Suppressor macrophage treated with lipopolysaccharide for 1 hour (primary cell): ENCODE measurements at places on chromosomes 1 and 21.

DNA sequence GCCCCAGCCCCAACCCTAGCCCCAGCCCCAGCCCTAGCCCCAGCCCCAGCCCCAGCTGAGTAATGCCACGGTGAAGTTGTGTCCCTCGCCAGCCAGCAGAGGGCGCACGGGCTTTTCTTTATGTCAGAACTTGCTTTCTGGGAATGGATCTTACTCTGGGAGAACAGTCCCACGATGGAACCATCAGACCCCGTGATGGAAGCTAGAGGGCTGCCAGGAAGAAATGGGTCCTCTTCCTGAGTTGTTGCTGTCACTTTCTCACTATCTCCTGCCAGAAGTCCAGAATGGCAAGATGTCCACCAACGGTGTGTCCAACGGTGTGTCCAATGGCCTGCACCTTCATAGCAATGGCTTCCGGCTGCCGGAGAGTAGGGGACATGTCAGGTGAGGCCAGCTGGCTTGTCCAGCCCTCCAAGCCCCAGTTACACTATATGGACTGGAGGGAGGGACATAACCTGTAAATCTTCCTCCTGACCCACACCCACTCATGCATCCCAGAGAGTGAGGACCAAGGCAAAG, 25.1 kb upstream of the TMEM222 start:
- peak; percentile 80 for DNase-seq

GRCh38 chr1:2210786-2211185, 16.2 kb upstream of the FAAP20 start:
- DNase-seq = no peak

DNA sequence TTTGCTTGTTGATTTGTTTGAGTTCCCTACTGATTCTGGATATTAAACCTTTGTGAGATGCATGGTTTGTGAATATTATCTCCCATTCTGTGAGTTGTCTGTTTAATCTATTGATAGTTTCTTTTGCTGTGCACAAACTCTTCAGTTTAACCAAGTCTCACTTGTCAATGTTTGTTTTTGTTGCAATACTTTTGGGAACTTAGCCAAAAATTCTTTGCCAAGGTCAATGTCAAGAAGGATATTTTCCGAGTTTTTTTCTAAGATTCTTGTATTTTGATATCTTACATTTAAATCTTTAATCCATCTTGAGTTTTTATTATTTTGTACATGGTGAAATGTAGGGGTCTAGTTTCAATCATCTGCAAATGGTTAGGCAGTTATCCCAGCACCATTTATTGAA, 1230.7 kb upstream of the NCAM2 start:
- DNase-seq = no peak

DNA sequence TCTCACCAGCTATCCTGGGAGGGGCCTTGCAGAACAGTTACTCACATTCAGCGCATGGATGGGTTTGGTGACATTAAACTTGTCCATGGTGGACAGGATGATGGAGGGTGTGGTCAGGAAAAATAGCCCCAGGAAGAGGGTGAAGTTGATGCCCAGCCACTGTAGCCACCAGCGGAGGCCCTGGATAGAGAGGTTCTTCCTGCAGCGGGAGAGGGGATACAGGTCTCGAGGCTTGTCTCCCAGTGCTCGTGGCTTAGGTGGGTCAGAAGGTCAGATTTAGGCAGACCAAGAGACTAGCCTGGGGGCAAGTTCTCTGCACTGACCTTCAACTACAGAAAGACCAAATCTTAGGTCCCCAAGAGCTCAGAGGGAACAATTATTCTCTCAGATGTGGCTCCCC, 23.0 kb downstream of the TMEM63A start:
- no peak for DNase-seq

DNA sequence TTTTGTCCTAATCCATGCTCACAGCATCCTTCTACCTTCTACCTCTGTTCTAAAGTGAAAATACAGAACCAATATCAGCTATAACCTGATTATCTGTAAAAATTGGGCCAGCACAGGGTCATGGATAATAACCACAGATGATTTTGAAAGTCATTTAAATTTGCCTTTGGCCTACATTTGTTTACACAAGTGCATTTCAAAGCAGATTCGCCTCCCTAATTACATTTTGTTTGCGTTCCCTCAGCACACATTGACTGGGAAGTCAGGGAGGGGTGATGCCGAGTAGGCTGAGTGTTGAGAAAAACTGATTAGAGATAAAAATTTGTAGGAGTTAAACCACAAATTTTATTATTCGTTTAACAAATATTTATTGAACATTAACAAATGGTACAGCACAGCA, 19.2 kb upstream of the RGS8 start:
- no peak for DNase-seq

DNA sequence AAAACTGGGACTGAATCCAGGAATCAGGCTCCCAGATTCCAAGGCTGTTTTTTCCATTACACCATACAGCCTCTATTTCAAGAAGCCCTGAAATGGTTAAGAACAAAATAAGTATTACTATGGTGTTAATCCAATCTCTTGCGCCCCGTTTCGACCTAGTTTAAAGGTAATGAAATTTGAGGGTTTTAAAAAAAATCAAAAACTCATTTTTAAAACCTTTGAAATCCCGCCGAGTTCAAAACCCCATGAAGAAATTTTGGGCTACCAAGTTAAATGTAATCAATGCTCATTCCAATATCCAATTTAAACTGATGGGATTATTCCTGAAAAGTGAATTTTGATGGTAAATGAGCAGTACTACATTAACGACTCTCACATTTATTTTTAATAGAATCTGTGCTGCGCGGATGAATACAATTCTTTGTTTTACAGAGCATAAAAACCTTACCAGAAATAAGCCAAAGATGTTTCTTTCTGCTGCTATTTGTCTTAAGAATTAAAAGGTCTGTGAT, 767 bp upstream of the EGLN1 start:
- DNase-seq = no peak

DNA sequence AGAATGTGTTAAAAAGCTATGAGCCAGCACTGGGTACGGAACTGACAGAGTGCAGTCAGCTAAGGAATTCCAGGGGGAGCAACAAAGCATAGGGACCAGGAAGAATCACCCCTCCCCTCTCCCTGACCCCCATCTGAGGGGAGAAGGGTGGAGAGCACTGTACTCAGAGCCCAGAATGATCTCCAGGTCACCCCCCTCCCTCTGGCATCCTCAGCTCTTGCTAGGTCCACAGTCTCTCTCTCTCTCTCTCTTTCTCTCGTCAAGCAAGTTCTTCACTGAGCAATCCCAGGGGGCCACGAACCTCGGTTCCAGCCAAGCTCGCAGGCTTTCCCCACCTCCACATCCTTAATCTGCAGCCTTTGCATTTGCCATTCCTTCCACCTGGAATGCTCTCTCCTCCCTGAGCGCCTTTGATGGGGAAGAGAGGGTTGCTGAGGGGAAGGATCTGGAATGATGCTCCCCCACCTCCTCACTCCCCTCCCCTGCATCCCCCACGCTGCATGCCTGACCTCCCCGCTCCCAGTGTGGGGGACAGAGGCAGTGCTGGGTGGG, 6.7 kb upstream of the WASF2 start:
- DNase-seq = no peak

GRCh38 chr1:9960011-9960410, 16.7 kb downstream of the NMNAT1 start:
- no peak for DNase-seq

- no peak for DNase-seq
Observed at GRCh38 chr1:220767312-220768125, 19.2 kb upstream of the MTARC1 start.

GRCh38 chr1:238675221-238675620, 711.1 kb upstream of the CHRM3 start:
- DNase-seq = no peak

GRCh38 chr1:167474191-167474641, 44.1 kb downstream of the CD247 start:
- no peak for DNase-seq

- DNase-seq = no peak
Observed at GRCh38 chr21:46498335-46499050, 39.8 kb downstream of the DIP2A start.

- DNase-seq = no peak
Observed at GRCh38 chr1:70415882-70416281, 4.8 kb downstream of the CTH start.

- DNase-seq = no peak
Observed at GRCh38 chr1:90246069-90246468, 251.2 kb downstream of the ZNF326 start.

DNA sequence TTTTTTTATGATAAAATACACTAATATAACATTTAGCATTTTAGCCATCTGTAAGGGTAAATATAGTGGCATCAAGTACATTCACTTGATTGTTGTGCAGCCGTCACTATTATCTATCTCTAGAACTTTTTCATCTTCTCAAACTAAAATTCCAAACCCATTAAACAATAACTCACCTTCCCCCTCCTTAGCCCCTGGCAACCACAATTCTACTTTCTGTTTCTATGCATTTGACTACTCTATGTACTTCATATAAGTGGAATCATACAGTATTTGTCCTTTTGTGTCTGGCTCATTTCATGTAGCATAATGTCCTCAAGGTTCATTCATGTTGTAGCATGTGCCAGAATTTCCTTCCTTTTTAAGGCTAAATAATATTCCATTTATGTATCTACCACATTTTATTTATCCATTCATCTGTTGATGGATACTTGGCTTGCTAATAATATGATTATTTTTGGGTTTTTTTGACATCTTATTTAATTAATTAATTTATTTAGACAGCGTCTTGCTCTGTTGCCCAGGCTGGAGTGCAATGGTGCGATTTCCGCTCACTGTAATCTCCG, 69.6 kb upstream of the MACF1 start:
- no peak for DNase-seq

DNA sequence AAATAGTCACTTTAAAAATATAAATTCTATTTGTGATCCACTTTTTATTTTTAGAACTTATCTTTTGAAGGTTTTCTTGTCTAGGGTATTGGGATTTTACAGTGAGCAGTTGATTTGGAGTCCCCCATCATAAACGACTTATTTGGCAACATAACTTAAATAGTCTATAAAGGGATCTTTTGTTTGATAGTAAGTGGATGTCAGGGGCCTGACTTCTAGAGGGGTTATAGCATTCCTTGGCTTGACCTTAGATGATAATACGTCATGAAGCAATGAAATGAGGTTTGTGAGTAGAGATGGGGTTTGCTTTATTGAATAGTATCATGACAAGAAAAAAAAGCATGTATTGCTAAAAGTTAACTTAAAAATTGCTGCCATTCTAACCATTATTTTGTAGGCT, 17.8 kb downstream of the VPS45 start:
- no peak for DNase-seq

DNA sequence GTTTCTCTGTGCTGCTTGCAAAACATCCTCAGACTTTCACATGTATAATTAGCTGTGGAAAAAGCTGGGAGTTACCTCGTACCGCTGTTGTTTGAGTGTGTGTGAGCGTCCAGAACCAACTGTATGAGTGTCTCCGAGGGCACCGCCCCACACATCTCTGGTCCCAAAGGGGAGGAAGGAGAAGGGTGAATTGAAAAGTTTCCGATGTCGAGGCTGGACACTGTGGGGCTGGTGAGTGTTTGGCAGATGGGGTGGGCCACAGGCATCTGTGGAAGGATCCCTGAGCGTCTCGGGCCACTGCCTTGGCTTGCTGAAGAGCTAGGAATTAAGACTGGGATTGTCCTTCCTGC, 1.2 kb downstream of the ATP2B4 start:
- peak; percentile 41 for DNase-seq

- no peak for DNase-seq
Observed at GRCh38 chr1:160161965-160162705, 10.7 kb downstream of the ATP1A4 start.

GRCh38 chr1:64545118-64545843, 75.4 kb downstream of the CACHD1 start:
- DNase-seq = no peak

DNA sequence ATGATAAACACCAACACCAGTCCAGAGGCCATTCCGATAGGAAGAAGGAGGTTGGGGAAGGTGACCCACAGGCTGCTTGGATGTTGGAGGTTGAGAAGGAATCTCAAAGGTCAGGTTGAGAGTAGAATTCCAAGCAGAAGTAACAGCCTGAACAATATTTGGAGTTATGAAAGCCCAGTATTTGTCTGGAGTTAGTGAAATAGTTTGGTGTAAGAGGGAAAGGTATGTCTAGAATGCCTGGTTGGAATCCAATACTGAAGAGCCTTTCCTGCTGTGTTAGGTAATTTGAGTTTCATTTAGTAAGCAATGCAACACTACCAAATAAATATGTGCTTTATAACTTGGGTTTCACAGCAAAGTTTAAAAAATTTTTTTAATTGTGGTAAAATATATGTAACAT, 70.5 kb upstream of the MCOLN3 start:
- no peak for DNase-seq

DNA sequence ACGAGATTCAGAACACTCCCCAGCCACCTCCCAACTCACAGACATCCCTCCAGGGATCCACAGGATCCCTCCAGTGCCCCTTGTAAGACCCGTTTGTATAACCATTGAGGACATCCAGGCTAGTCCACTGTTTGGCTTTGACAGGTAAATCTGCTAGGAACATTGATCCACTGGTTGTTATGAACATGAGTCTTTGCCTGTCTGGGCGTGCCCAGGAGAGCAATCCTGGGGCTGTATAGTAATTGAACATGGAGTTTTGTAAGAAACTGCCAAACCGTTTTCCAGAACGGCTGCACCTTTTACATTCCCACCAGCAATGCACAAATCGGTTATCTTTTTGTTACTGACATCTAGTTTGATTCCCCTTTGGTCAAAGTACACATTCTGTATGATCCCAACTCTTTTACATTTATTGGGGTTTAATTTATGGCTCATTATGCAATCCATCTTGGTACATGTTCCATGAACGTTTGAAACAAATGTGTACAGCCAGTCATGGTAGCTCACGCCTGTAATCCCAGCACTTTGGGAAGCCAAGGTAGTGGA, 88.7 kb downstream of the WDR4 start:
- DNase-seq = no peak

- DNase-seq = peak; percentile 51
Observed at GRCh38 chr1:39509360-39510009, 18.0 kb downstream of the BMP8A start.

DNA sequence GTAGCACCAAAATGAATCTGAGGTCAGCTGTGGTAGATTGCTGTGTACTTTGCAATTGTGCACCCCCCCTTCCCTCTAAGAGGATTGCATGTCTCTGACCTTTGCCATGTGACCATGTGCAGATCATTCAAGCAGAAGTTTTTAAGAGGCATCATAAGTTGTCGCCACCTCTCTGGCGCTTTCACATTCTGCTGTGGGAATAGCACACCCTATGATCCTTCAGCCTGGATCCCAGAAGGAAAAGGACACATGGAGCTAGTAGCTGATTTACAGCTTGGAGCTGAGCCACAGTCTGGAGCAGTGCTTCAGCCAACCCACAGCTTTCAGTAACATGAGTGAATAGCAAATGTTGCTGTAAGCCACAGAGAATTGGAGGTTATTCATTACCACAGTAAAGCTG, 158.5 kb downstream of the TSEN15 start:
- DNase-seq = peak; percentile 33

DNA sequence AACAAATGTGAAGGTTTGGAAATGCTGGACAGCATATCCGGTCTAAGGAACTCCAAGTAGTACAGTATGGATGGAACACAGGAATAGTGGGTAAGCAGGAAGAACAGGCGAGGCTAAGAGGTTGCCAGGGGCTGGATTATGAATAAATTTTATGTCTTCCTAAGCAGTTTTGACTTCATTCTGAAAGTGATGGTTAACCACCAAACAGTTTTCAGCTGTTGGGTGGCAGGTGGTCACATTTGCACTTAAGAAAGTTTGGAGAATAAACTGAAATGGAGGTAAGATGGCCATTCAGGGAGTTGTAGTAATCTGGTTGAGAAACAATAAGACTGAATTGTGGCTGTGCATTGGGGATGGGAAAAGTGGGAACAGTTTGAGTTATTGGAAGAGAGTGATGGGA, 83.8 kb downstream of the PRKAA2 start:
- DNase-seq = no peak

GRCh38 chr1:226682871-226683814, 55.9 kb downstream of the ITPKB start:
- no peak for DNase-seq
